ENCODE measurements at places on chromosomes 3 and 15. TPM values are rescaled to one million over a fixed set of nuclear protein-coding genes. Genes with fewer than 3 reads are reported as not detected.
A peak's percentile ranks its signal among the peaks of the same experiment; 100 is the strongest.

DNA sequence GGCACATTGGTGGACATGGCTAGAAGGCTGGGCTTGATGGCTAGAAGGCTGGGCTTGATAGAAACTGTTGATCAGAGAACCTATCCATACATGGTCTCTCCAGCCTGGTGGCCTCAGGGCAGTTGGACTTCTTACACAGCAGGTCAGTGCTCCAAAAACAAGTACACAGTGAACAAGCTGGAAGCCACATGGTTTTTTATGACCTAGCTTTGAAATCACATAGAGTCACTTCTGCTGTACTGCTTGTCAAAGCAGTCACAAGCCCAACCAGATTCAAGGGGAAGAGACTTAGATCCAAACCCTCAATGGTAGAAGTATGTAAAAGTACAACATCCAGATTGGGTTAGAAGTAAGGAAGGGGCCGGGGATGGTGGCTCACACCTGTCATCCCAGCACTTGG is 89.4 kb upstream of the HES1 start:
- no peak overlapping the region for H3K4me3 ChIP-seq
- H3K27ac ChIP-seq = no peak overlapping the region
- no peak for DNase-seq
- peaks cover 16% of the 10 kb centered on the region for H3K4me1 ChIP-seq

- DNase-seq = peak; percentile 21
- H3K4me1 ChIP-seq = peaks cover 87% of the 10 kb centered on the region
- peak overlapping the region; percentile 23 for H3K4me3 ChIP-seq
- peak overlapping the region; percentile 69 for H3K27ac ChIP-seq
- no peaks in the 10 kb centered on the region for H3K27me3 ChIP-seq
- H3K36me3 ChIP-seq = peaks cover 12% of the 10 kb centered on the region
Observed at GRCh38 chr15:71685420-71685993, 124.8 kb upstream of the NR2E3 start.

GRCh38 chr3:127668906-127669305 is 3.8 kb upstream of the ABTB1 start:
- DNase-seq = no peak
- peaks cover under 1% of the 10 kb centered on the region for H3K27me3 ChIP-seq
- no peaks in the 10 kb centered on the region for H3K36me3 ChIP-seq
- no peak overlapping the region for H3K27ac ChIP-seq

The MYZAP gene
- not detected for total RNA-seq

GRCh38 chr15:76064375-76064774 is 4.6 kb downstream of the TMEM266 start:
- H3K27ac ChIP-seq = no peak overlapping the region
- H3K4me3 ChIP-seq = no peak overlapping the region
- peaks cover 61% of the 10 kb centered on the region for H3K27me3 ChIP-seq
- no peaks in the 10 kb centered on the region for H3K4me1 ChIP-seq

DNA sequence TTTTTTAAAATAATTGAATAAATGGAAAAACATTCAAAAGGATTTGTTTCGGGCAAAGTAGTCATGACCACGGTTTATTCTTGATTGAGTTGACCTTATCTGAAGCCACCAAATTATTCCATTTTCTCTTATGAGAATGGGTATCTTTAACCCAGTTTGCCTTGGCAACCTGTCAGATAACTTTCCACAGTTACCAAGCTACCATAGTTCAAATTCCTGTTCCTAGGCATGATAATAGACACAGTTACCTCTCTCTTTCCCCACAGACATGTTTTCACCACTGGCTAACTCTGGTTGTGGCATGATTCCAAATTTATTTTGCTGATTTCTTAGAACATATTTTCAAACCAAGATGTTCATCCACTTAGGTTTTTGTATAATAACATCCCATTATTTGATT is 84.9 kb downstream of the NECTIN3 start:
- no peak overlapping the region for H3K27ac ChIP-seq
- H3K36me3 ChIP-seq = peaks cover 52% of the 10 kb centered on the region
- H3K4me3 ChIP-seq = no peak overlapping the region
- H3K27me3 ChIP-seq = peaks cover 2% of the 10 kb centered on the region
- peaks cover 22% of the 10 kb centered on the region for H3K4me1 ChIP-seq
- no peak for DNase-seq

The FBLN2 gene
- total RNA-seq = 67.4 TPM

DNA sequence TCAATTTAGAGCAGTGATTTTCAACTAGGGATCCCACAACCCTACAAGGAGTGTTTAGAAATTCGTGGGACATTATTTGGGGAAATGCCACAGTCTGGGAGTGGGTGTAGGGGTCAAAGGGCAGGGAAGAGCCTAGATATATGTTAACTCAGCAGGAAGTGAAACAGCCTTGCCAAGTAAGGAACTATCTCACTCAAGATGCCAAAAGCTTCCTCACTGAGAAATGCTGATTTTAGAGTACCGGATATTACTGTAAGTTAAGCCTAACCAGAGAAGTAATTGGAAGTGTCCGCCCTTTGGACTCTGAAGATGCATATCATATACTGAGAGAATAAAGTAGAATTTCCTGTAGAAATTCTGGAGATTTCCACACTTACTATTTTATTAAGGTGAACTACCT is 158.6 kb downstream of the BBX start:
- no peak for DNase-seq
- H3K4me1 ChIP-seq = peaks cover 30% of the 10 kb centered on the region
- peaks cover 11% of the 10 kb centered on the region for H3K36me3 ChIP-seq
- no peaks in the 10 kb centered on the region for H3K27me3 ChIP-seq
- no peak overlapping the region for H3K27ac ChIP-seq

GRCh38 chr3:133856316-133856715 is 39.4 kb downstream of the RAB6B start:
- peaks cover 15% of the 10 kb centered on the region for H3K4me1 ChIP-seq
- peaks cover 4% of the 10 kb centered on the region for H3K27me3 ChIP-seq
- no peak overlapping the region for H3K4me3 ChIP-seq
- H3K27ac ChIP-seq = no peak overlapping the region
- no peaks in the 10 kb centered on the region for H3K36me3 ChIP-seq

- DNase-seq = peak; percentile 37
- H3K27me3 ChIP-seq = no peaks in the 10 kb centered on the region
- H3K4me3 ChIP-seq = no peak overlapping the region
- H3K36me3 ChIP-seq = no peaks in the 10 kb centered on the region
Observed at GRCh38 chr3:29605845-29606244, 325.0 kb downstream of the RBMS3 start.

The ROPN1B gene
- total RNA-seq = not detected

The LRRC2 gene
- 0.64 TPM for total RNA-seq

GRCh38 chr3:43695443-43695842 is 4.7 kb downstream of the ABHD5 start:
- no peaks in the 10 kb centered on the region for H3K36me3 ChIP-seq
- no peak overlapping the region for H3K4me3 ChIP-seq
- H3K27me3 ChIP-seq = peaks cover under 1% of the 10 kb centered on the region
- no peak overlapping the region for H3K27ac ChIP-seq

The DCLK3 gene
- not detected for total RNA-seq

DNA sequence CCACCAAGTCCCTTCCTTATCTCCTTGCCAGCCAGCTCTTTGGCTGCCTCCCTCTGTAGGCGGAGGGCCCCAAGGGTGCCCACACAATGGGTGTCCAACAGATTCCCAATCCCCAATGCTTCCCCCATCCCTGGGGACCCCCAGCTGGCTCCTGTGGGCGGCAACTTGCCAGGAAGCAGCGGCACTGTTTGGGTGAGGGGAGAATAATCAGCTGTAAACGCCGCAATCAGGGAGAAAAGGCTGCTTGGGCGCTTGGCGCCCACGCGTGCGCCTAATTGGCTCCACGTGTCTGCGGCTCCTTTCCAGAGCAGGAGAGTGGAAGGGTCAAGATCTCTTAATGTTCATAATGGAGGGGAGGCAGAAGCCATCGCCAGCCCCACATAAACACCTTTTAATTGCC is 67.9 kb upstream of the TMEM115 start:
- no peak for DNase-seq
- no peaks in the 10 kb centered on the region for H3K36me3 ChIP-seq
- H3K4me1 ChIP-seq = no peaks in the 10 kb centered on the region

DNA sequence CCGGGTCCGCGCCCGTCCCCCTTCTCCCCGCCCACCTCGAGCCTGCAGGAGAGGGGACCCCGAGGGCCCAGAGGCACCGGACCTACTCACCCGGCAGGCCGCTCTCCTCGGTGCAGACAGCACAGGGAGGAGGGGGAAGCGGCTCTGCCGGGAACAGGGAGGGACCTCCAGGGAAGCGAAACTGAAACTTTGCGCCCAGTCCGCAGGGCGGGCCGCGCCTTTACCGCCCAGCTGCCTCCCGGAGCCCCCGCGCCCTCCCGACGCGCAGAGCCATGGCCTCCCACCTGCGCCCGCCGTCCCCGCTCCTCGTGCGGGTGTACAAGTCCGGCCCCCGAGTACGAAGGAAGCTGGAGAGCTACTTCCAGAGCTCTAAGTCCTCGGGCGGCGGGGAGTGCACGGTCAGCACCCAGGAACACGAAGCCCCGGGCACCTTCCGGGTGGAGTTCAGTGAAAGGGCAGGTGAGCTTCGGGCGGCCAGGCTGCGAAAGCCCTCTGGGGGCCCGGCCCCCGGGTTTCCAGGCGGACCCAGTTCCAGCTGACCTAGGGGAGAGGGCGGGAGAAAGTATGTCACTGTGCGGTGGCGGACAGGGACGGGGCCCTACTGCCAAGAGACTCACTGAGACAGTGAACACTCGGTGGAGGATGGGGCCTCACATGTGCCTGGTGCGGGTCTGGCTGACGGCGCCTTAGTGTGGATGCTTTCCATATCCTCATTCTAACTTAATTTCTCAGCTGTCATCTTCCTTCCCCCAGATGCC is at the start of the genes DTX3L and PARP9:
TSS of gene DTX3L (plus strand) at position 184 of the 758 bp plus-strand sequence. CDS start at position 273, 89 bp downstream.
TSS of gene PARP9 (minus strand) at position 146 of the 758 bp plus-strand sequence. CDS start 4,680 bp downstream, outside the sequence.
- DNase-seq = peak; percentile 59
- peaks cover 20% of the 10 kb centered on the region for H3K36me3 ChIP-seq
- peak within 1 kb of the TSS; percentile 85 for H3K27ac ChIP-seq
- peak within 1 kb of the TSS; percentile 89 for H3K4me3 ChIP-seq

- DNase-seq = no peak
- peaks cover 16% of the 10 kb centered on the region for H3K27me3 ChIP-seq
- H3K4me1 ChIP-seq = peaks cover 67% of the 10 kb centered on the region
- H3K4me3 ChIP-seq = no peak overlapping the region
- H3K36me3 ChIP-seq = peaks cover 4% of the 10 kb centered on the region
Observed at GRCh38 chr15:70321172-70321819, 223.6 kb upstream of the TLE3 start.

- H3K36me3 ChIP-seq = peaks cover 5% of the 10 kb centered on the region
- no peaks in the 10 kb centered on the region for H3K27me3 ChIP-seq
- H3K4me3 ChIP-seq = no peak overlapping the region
Observed at GRCh38 chr3:126763035-126763434, 59.0 kb downstream of the CHCHD6 start.

GRCh38 chr15:40471808-40472150 is 995 bp downstream of the CHST14 start:
- peaks cover 13% of the 10 kb centered on the region for H3K27me3 ChIP-seq
- H3K36me3 ChIP-seq = 0 out of 2 replicates have a peak, but pooled peaks cover under 1% of the 10 kb centered on the region
- peak overlapping the region; percentile 89 for H3K4me3 ChIP-seq
- H3K27ac ChIP-seq = peak overlapping the region; percentile 57
- H3K4me1 ChIP-seq = peaks cover 20% of the 10 kb centered on the region
- DNase-seq = peak; percentile 16

The PLCB2 gene
- 0.24 TPM for total RNA-seq

GRCh38 chr3:81967393-81967792 is 205.9 kb upstream of the GBE1 start:
- H3K36me3 ChIP-seq = no peaks in the 10 kb centered on the region
- no peaks in the 10 kb centered on the region for H3K4me1 ChIP-seq
- H3K4me3 ChIP-seq = no peak overlapping the region
- H3K27me3 ChIP-seq = no peaks in the 10 kb centered on the region

DNA sequence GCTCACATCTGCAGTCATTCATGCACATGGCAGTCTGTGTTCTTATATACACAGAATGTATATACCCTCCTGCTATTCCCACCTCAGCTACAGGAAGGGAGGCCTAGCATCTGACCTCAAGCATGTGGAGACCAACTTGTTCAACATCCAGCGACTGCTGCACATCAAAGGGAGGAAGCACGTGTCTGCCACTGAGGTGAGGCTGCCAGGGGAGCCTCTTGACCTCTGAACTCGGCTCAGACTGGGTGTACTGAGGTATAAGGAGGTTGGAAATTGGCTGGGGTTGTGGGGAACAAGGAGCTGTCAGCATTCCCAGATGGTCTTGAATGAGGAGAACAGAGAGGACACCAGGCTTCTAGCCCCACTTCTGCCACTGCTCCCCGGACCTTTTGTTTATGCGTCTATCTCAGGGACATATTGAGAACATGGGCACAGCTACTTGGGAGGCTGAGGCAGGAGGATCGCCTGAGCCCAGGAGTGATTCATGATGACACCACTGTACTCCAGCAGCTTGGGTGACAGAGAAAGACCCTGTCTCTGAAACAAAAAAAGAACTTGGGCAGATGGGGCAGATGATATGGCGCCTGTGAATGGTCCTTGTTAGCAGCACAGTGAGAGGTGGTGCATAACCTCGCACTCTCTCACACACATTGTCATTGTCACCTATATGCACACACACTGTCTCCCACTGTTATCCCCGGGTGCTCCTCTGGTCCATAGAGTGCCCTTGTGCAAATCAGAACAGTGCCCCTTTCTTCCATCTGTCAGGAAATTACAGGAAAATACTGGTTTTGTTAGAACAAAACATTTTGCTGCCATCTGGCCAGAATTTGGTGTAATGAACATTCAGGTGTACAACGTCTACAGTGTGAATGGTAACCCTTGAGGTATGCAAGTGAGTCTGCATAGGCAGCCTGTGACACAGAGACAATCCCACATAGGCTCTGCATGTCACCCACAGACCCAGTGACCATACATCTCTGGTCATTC is 5.4 kb downstream of the VILL start:
- peaks cover 16% of the 10 kb centered on the region for H3K36me3 ChIP-seq
- peaks cover 49% of the 10 kb centered on the region for H3K4me1 ChIP-seq
- H3K4me3 ChIP-seq = no peak overlapping the region
- no peak overlapping the region for H3K27ac ChIP-seq

- no peaks in the 10 kb centered on the region for H3K4me1 ChIP-seq
- no peak overlapping the region for H3K4me3 ChIP-seq
- no peak overlapping the region for H3K27ac ChIP-seq
- H3K36me3 ChIP-seq = peaks cover 43% of the 10 kb centered on the region
- peaks cover 3% of the 10 kb centered on the region for H3K27me3 ChIP-seq
- DNase-seq = no peak
Observed at GRCh38 chr3:33089515-33089914, 7.4 kb downstream of the GLB1 start.

DNA sequence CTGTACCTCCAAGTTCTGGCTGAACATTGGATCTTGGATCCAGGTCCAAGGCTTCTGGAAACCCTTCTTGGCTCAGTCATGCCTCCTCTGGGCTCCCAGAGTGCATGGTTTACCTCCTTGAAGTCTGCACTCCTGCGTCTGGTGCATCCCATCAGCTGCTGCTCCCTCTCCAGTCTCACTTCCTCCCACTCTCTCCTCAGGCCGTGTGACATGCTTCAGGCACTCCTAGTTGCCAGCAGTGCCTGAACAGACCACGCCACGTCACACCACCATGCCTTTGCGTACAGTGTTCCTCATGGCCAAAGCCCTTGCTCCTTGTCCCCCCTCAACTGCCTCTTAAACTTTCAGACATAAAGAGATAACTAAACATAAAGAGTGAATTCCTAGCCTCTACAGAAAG is 5.7 kb downstream of the GPR27 start:
- H3K4me1 ChIP-seq = no peaks in the 10 kb centered on the region
- H3K27me3 ChIP-seq = peaks cover 37% of the 10 kb centered on the region
- no peaks in the 10 kb centered on the region for H3K36me3 ChIP-seq
- no peak overlapping the region for H3K27ac ChIP-seq

- no peaks in the 10 kb centered on the region for H3K36me3 ChIP-seq
- no peak for DNase-seq
- no peak overlapping the region for H3K27ac ChIP-seq
- peaks cover 6% of the 10 kb centered on the region for H3K4me1 ChIP-seq
- no peak overlapping the region for H3K4me3 ChIP-seq
Observed at GRCh38 chr3:112405845-112406244, 72.9 kb downstream of the CD200 start.

- no peak overlapping the region for H3K4me3 ChIP-seq
- peak; percentile 74 for DNase-seq
- H3K27me3 ChIP-seq = no peaks in the 10 kb centered on the region
Observed at GRCh38 chr3:188266562-188267274, 112.8 kb downstream of the LPP start.

All from HFFc6 (cell line).